ENCODE measurements at places on chromosomes 1 and 21. TPM values are rescaled to one million over a fixed set of nuclear protein-coding genes. Genes with fewer than 3 reads are reported as not detected.

Gene CCDC27
- 0.31 TPM for polyA plus RNA-seq

Gene DNAJC8
- polyA plus RNA-seq: 123 TPM

Gene MXRA8
- polyA plus RNA-seq: 142 TPM

DNA sequence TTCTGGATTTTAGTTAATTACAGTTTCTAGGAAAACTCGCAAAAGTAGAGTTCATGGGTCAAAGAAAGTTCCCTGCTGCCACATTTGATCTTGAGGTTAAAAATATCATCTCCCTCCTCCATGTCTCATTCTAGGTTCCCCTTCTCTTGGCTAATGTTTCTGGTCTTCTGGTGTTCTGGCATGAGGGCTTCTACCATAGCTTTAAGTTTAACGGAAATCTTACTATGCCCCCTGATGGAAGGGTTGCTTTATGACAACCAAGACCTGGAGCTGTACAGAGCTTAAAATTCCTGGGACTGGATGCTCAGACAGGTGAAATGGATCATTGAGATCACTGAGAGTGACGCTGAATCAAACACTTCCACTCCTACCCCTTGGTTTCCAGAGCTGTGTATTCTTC lies 1881.7 kb downstream of the MRPL39 start:
- H3K27me3 ChIP-seq: no peaks in the 10 kb centered on the region
- no peak overlapping the region for H3K27ac ChIP-seq

Gene TACSTD2
- polyA plus RNA-seq: 8.7 TPM

Gene RHCE
- polyA plus RNA-seq: 2.2 TPM

DNA sequence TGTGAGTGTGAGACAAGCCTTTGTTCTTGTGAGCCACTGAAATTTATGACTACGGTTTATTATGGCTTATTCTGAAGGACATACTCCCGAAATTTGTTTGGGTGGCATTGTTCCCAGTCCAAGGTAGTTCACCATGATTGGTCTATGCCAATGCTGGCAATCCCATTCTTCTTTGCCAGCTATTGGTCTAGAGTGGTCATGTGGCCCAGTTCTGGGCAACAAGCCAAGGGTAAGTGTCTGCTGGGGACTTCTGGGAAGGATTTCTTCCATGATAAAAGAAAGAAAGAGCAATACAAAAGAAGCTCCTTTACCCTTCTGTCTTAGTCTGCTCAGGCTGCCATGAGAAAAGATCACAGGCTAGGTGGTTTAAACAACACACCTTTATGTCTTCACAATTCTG lies 201.6 kb downstream of the SLC35F3 start:
- H3K27me3 ChIP-seq: no peaks in the 10 kb centered on the region
- H3K4me3 ChIP-seq: no peak overlapping the region
- H3K27ac ChIP-seq: no peak overlapping the region

DNA sequence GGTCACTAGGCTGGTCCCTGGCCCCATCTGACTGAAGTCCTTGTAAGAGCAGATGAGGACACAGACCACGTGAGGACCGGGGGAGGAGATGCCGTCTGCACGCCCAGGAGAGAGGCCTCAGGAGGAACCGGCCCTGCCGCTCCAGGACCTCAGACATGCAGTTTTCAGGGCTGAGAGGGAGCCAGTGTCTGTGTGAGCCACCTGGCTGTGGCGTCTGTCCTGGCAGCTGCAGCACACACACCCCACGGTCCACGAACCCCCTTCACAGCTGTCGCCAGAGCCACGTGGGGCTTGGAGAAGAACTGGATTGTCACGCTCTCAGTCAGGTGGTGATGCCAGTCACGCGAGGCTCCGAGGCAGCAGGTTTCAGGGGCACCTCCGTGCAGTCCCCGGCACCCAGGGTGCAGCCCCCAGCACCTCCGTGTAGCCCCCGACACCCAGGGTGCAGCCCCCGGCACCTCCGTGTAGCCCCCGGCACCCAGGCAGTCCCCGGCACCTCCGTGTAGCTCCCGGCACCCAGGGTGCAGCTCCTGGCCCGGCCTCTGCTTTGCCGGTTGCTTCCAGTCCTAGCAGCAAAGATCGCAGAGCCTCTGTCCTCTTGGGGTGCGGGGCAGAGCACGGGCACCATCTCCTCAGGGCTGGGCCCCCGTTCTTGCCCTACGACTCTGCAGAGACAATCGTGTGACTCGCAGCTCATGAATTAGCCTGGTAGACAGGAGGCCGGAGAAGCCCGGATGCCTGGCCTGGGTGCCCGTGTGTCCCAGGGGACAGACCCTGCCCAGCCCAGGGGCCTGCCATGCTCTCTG lies 19.0 kb upstream of the SUMO3 start:
- no peaks in the 10 kb centered on the region for H3K4me1 ChIP-seq
- no peaks in the 10 kb centered on the region for H3K36me3 ChIP-seq
- no peak overlapping the region for H3K27ac ChIP-seq
- DNase-seq: no peak
- no peak overlapping the region for H3K4me3 ChIP-seq
- H3K27me3 ChIP-seq: no peaks in the 10 kb centered on the region

DNA sequence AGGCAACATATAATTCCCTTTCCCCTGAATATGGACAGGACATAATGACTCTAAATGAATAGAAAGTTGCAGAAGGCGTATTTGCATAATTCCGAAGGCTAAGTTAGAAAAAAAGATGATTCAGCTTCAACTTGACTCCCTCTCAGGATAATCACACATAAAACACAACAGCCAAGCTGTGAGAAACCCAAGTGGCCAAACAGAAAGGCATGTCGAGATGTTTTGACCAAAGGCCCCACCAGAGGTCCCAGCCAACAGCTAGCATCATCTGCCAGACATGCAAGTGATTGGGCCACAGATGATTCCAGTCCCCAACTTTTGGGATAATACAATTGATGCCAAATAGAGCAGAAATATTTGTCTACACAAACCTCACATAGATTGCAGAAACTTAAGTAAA lies 444.9 kb downstream of the LTN1 start:
- no peak overlapping the region for H3K4me3 ChIP-seq
- H3K27me3 ChIP-seq: no peaks in the 10 kb centered on the region
- H3K27ac ChIP-seq: no peak overlapping the region
- no peaks in the 10 kb centered on the region for H3K36me3 ChIP-seq
- H3K4me1 ChIP-seq: no peaks in the 10 kb centered on the region

DNA sequence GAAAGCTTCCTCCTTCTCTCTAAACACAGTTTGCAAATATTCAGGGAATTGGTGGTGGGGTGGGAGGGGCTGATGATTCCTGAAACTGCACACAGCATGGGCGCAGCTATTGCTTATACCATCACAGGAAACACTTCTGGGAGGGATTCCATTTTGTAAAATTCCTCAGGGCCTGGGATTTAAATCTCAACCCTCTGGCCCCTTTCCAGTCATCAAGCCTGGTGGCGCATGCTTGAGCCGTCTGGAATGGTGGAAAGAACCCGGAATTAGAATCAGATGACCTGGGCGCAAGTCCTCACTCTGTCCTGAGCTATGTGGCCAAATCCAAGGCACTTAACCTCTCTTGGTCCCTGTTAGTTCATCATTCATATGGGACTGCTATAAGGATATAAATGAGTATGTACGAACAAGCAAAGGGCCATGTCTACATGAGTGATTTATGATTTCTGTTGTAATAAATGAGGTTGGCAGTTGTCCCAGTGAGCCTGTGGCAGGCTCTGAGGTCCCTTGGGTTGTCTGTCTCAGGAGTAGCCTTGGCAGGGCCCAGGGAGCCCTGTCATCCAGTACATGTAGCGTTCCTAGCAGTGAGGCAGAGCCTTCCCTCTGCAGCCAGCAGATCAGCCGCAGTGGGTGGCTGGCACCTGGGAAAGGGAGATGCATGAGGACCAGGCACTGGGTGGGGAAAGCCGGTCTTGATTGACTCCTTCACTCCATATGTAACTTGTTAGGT lies 72.0 kb downstream of the MAN1C1 start:
- H3K27ac ChIP-seq: peak overlapping the region; percentile 18
- DNase-seq: no peak
- peaks cover 7% of the 10 kb centered on the region for H3K4me1 ChIP-seq
- no peak overlapping the region for H3K4me3 ChIP-seq
- H3K36me3 ChIP-seq: no peaks in the 10 kb centered on the region

Gene C1orf141
- polyA plus RNA-seq: 0.26 TPM

Gene PADI2
- 10.4 TPM for polyA plus RNA-seq

DNA sequence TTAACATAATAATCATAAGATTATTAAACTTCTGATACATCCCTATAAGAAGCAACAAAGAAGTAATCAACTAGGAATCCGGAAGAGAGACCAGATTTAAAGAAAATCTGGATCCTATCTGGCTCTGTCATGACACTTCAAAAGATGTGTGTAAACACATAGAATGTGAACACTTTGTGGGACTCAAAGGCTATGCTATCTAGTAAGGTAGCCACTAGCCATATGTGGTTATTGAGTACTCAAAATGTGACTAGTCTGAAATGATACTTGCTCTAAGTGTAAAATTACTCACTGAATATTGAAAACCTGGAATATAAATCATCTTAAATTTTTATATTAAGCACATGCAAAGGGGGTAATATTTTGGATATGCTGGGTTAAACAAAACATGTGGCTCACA lies 8.7 kb downstream of the FUBP1 start:
- H3K4me1 ChIP-seq: peaks cover 6% of the 10 kb centered on the region
- H3K27me3 ChIP-seq: no peaks in the 10 kb centered on the region
- H3K27ac ChIP-seq: no peak overlapping the region
- no peak overlapping the region for H3K4me3 ChIP-seq

- H3K36me3 ChIP-seq: no peaks in the 10 kb centered on the region
- no peak overlapping the region for H3K27ac ChIP-seq
- H3K27me3 ChIP-seq: no peaks in the 10 kb centered on the region
These were observed 29.8 kb upstream of the NCAM2 start for GRCh38 chr21:20968391-20968790.

DNA sequence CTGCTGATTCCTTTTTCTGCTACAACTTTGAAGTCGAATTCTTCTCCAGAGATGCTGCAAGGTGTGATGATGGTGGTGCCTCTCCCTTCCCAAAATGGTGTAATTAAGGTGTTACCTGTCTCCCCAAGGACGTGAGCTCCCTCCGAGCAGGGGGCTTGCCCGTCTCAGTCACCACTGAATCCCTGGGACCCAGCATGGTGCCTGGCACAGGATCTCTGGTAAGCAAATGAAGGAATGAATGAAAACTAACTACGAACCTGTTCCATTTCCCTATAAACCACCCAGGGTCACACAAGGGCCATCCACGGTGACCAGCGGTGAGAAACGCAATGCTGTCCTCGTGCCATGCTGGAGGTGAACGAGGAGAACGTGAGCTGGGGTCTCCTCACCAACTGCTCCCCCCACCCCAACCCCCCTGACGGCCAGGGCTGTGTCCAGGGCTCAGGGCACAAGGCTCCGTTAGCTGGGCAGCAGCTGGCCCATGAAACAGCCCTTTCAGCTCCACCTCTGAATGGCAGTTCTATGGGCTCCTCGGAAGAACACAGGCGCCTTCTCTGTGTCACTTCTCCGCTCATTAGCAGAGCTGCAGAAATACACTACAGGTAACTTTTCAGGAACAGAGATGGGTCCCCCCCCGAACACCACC lies 2.2 kb upstream of the MATN1 start:
- no peaks in the 10 kb centered on the region for H3K27me3 ChIP-seq
- H3K4me1 ChIP-seq: no peaks in the 10 kb centered on the region
- no peak overlapping the region for H3K27ac ChIP-seq
- H3K36me3 ChIP-seq: no peaks in the 10 kb centered on the region
- no peak overlapping the region for H3K4me3 ChIP-seq

DNA sequence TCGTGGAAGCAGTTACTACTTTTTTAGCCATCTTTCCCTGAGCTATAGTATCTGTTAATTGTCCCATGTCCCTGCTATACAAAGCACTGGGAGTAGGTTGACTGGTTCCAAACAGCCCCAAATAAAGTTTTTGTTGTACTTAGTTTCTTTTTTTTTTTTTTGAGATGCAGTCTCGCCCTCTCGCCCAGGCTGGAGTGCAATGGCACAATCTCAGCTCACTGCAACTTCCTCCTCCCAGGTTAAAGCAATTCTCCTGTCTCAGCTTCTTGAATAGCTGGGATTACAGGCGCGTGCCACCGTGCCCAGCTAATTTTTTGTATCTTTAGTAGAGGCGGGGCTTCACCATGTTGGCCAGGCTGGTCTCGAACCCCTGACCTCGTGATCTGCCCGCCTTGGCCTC lies 3.3 kb downstream of the NCSTN start:
- H3K4me3 ChIP-seq: no peak overlapping the region
- DNase-seq: peak; percentile 55
- H3K4me1 ChIP-seq: peaks cover 10% of the 10 kb centered on the region
- peak overlapping the region; percentile 85 for H3K27ac ChIP-seq

Gene TMCO4
- 16.0 TPM for polyA plus RNA-seq

- H3K4me3 ChIP-seq: no peak overlapping the region
- no peaks in the 10 kb centered on the region for H3K36me3 ChIP-seq
- H3K27ac ChIP-seq: no peak overlapping the region
- H3K4me1 ChIP-seq: no peaks in the 10 kb centered on the region
- no peak for DNase-seq
These were observed 306.0 kb upstream of the GREM2 start for GRCh38 chr1:240917976-240918375.

Gene PLA2G2D
- polyA plus RNA-seq: 0.07 TPM

Gene C8B
- polyA plus RNA-seq: 0.09 TPM

DNA sequence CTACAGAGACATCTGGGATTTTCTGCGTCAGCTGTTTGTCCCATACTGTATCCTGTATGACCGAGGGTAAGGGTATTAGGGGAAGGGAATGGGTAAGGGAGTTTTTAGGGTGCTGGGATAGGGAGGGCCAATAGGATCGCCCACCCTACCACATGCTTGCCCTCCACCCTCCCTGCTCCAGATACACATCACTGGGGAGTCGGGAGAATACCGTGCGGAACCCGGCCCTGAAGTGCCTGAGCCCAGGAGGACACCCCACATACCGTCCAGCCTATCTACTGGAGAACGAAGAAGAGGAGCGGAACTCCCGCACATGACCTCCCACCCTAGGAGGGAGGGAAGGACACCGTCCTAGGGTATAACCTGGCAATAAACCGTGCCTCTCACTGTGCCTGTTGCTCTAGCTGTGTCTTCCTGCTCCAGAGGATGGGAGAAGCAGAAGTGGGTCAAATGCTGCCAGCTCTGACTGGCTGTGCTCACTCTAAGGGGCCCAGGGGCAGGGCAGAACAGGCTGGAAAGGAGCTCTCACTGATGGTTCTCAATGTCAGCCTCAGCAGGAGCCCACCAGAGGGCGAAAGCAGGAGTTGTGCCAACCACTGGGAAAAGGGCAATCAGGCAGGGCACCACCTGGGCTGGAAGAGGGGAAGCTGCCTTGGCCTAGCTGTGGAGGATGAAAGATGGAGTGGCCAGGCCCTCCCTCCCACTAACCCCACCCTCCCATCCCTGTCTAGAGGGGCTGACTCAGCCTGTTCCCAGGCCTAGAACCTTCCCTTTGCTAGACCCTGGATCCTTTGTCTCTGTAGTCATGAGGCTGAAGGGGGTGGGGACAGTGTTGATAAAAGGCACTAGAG lies 440 bp upstream of the LENEP start:
- no peaks in the 10 kb centered on the region for H3K27me3 ChIP-seq
- no peak overlapping the region for H3K27ac ChIP-seq
- no peak overlapping the region for H3K4me3 ChIP-seq
- H3K4me1 ChIP-seq: peaks cover 21% of the 10 kb centered on the region
- DNase-seq: no peak

Gene KCNA2
- polyA plus RNA-seq: 0.63 TPM

GRCh38 chr1:67672260-67672803 lies 12.7 kb upstream of the GADD45A start:
- no peak overlapping the region for H3K4me3 ChIP-seq
- no peaks in the 10 kb centered on the region for H3K36me3 ChIP-seq
- no peak for DNase-seq
- no peaks in the 10 kb centered on the region for H3K27me3 ChIP-seq
- H3K4me1 ChIP-seq: peaks cover 8% of the 10 kb centered on the region
